ENCODE measurements at places on chromosomes 4 and X. TPM values are rescaled to one million over a fixed set of nuclear protein-coding genes. Genes with fewer than 3 reads are reported as not detected.

Gene GATA1
- total RNA-seq = not detected

Gene IGSF1
- not detected for total RNA-seq

Gene PCDH10
- total RNA-seq = not detected

Gene SLC49A3
- total RNA-seq = 0.30 TPM

Gene NPNT
- not detected for total RNA-seq
